ENCODE measurements at places on chromosomes 3 and 15. TPM values are rescaled to one million over a fixed set of nuclear protein-coding genes. Genes with fewer than 3 reads are reported as not detected.

DNA sequence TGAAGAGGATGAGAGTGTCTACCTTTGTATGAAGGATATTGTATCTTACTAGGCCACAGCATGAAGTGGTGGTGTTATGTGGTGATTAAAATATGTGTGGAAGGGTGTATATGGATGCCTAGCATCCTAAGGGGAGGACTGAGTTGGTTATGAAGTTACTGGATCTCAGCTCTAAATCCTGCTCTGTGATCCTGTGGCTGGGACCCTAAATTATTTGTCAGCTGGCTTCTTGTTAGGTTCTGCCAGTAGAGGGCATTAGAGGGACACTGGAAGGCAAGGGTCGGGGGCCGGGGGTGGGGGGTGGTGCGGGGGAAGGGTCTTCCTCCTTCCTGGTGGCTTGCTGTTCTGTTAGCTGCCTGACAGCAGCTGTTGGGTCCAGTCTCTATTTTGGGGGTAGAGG is 34.9 kb downstream of the MORF4L1 start:
- no peak for DNase-seq

GRCh38 chr3:70806021-70806420 is 493.6 kb upstream of the MDFIC2 start:
- no peak for DNase-seq

The SPINK8 gene
- not detected for total RNA-seq

DNA sequence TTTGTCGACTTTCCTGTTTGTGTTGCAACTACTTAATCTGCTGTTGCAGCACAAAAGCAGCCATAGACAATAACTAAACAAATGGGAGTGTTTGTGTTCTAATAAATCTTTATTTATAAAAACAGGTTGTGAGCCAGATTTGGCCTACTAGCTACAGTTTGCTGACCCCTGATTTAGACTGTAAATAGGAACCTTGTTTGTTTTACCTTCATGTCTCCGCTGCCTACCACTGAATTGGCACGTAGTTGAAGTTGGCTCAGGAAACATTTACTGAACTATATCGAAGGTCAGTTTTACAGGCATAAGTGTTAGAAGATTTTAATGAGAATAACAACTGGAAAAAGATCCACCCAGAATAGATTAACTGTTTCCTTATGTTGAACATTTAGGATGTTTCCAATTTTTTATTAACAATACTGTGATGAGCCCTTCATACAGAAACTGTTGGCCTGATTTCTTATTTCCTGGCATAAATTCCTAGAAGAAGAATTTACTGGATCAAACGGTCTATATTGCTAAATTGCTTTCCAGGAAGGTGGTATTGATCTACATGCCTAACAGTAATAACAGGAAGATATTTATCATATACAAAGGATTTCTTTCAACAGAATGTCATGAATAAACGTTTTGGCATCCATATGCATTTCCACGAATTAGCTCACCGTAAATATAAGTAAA is 156.2 kb upstream of the NR2E3 start:
- no peak for DNase-seq

The AMOTL2 gene
- total RNA-seq = not detected

DNA sequence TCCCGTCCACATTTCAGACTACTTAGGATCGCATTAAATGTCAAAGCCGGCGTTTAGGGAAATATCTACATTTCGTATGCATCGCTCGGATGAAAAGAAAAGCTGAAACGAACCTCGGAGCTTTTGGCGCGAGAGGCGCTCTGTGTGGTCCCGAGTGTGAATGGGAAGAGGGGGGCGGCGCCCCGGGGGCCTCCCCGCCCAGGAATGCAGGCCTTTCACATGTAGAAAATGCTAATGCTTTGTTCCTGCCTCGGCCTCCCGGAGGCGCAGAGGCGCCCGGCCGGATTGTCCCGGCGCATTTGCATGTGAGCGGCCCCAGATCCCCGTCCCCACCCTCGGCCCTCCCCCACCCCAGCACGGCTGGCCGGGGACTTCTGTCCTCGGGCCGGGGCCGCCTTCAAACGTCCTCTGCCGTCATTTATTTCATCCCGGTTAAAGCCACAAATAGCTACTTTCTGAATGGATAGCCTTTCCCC is 37.0 kb upstream of the TRIM71 start:
- no peak for DNase-seq

GRCh38 chr3:46947546-46947901 is 29.0 kb downstream of the CCDC12 start:
- no peak for DNase-seq

- no peak for DNase-seq
Observed at GRCh38 chr3:16377847-16378302, 112.9 kb downstream of the OXNAD1 start.

DNA sequence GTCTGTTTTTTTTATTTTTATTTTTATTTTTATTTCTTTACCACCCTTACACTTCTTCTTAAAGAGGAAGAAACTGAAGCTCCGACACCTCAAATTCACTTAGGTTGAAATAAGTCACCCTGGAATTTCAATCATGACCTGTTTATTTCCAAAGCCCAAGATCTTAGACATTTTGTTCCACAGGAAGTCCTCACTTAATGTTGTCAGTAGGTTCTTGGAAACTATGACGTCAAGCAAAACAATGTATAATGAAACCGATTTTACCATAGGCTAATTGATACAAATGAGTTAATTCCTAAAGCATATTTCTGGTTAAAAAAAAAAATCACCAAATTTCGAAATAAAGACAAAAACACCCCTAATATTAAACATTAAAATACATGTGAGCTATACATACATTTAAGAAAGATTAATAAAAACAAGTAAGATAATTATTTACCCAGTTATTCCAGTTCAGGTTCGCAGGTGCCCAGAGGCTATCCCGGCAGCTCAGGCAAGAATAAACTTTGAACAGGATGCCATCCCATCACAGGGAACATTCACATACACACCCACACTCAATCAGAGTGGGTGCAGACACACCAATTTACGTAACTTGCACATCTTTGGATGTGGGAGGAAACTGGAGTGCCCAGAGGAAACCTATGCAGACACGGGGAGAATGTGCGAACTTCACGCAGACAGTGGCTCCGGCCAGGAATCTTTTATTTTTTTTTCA is 391.0 kb downstream of the RAP2B start:
- peak; percentile 3 for DNase-seq

The MEGF11 gene
- total RNA-seq = not detected

DNA sequence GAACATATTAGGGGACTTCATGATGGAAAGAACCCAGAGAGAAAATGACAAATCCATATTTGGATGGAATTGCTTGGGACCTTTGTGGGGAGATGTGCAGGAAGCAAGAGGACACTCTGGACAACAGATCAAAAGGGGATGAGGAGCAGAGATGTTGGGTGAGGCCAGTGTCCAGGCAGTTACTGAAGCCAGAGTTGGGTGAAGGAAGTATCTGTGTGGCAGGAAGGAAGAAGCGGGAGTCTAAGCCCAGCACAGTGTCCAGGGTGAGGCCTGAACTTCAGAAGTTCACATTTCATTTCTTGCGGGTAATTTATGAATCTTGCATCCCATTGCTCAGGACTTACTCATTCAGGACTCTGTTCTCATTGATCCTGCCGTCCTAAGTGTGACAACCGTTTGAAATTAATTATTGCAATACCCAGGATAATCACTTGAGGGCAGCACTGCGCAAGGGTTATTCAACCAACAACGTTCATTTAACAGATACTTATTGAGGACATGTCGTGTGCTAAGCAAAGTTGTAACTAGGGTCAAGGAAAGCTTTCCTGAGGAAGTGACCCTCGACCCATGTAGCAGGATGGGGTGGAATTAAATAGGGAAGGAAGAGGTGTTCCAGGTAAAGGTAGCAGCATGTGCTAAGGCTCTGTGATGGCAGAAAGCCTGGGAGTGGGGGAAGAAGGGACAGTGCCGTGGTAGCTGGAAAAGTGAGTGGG is 61.3 kb upstream of the CMTM8 start:
- DNase-seq = peak; percentile 59

The CEMIP gene
- 0.17 TPM for total RNA-seq

GRCh38 chr3:28700728-28701127 is 352.1 kb upstream of the AZI2 start:
- DNase-seq = no peak

DNA sequence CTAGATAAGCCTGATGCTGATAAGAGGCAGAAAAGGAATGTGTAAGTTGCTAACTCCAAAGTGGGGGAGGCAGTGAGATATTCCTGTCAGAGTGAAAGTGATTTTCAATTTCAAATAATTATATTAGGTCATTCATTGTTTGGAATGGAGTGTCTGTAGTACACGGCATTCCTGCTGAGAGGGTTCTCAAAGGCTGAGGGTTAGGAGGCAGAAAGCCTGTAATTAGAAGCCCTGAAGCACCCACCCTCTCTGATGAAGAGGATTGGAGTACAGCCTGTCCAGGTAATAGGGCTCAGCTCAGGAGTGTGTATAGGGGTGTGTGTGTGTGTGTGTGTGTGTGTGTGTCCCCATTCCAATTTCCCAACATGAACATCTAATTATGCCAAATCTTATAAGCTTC is 486.8 kb downstream of the MAGI1 start:
- no peak for DNase-seq

DNA sequence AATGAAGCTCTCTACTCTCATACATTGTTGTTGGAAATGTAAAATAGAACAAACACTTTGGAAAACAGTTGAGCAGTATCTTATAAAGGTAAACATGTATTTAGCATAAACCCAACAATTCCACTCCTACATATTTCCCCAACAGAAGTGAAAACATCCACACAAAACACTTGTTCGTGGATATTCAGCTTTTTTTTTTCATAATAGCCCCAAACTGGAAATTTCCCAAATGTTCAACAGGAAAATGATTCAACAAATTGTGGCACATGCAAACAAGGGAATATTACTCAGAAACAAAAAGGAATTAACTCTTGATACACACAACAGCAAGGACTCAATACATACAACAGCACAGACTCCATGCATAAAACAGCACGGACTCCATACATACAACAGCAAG is 28.5 kb downstream of the RFTN1 start:
- DNase-seq = no peak

DNA sequence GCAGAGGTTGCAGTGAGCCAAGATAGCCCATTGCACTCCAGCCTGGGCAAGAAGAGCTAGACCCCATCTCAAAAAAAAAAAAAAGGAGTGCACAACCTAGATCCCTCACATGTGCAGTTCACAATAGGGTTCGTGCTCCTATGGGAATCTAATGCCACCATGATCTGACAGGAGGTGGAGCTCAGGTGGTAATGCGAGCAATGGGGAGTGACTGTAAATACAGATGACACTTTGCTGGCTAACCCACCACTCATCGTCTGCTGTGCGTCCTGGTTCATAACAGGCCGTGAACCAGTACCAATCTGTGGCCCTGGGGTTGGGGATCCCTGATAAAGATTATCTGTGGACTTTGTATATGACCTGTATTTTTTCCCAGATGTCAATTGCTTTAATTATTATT is 16.7 kb downstream of the USP8 start:
- no peak for DNase-seq

- no peak for DNase-seq
Observed at GRCh38 chr3:164208821-164209220, 869.5 kb downstream of the SI start.

The C2CD4A gene
- total RNA-seq = 0.11 TPM

DNA sequence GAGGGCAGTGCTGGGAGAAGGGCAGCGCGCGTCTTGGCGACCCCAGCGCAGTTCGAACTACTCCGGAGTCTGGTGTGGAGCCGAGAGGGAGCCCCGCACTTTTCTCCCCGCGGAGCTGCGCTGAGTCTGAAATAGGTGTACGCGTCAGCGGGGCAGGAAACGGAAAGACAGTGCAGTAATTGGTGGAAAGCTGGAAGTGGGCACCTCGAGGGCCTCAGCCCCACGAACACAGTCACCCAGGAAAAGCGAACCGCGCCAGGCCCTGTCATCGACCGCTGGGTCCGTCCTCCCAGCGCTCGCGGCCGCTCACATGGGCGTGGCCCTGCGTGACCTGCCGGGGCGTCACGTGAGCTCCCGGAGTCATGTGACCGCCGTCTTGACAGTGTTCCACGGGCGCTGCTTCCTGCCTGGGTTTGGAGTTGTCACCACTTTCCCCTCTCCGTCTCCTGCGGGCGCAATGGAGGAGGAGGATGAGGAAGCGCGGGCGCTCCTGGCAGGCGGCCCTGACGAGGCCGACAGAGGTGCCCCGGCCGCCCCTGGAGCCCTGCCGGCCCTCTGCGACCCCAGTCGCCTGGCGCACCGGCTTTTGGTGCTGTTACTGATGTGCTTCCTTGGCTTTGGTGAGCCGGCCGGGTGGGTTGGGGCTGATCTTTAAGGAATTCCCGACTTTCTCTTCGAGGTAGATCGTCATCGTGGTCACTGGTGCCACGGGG is at the start of gene MFSD1:
TSS of gene MFSD1 (plus strand) at position 359 of the 713 bp plus-strand sequence. CDS start at position 458, 99 bp downstream.
- DNase-seq = peak; percentile 92

The CPNE9 gene
- 0.58 TPM for total RNA-seq

DNA sequence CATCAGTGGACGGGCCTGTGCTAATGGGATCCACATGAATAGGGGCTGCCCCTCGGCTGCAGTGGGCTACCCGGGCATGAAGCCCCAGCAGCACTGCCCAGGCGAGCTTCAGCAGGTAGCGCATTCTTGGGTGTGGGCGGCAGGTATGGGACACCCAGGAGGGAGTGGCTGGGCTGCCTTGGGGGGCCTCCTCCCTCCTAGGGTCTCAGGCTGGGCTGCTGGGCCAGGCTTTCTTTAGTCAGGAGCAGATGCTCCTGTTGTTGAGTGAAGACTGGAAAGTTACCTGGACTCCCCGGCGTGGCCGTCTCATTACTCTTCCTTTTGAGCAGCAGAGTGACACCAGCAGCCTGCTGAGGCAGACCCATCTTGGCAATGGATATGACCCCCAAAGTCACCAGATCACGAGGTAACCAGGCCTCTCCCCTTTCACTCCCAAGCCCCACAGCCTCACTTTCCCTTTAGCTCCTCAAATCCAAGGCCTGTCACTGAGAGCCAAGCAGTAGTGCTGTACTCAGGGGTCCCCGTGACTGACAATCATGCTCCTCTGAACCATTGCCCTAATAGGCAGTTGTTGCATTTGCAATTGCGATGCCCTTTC is 73.2 kb downstream of the BOC start:
- no peak for DNase-seq

- DNase-seq = no peak
Observed at GRCh38 chr15:41474941-41475340, 18.7 kb upstream of the ITPKA start.

GRCh38 chr3:158205994-158206393 is 96.1 kb downstream of the RSRC1 start:
- DNase-seq = no peak

The RMDN3 gene
- total RNA-seq = 26.7 TPM
